ENCODE measurements at places on chromosomes 3 and 15. TPM values are rescaled to one million over a fixed set of nuclear protein-coding genes. Genes with fewer than 3 reads are reported as not detected.

DNA sequence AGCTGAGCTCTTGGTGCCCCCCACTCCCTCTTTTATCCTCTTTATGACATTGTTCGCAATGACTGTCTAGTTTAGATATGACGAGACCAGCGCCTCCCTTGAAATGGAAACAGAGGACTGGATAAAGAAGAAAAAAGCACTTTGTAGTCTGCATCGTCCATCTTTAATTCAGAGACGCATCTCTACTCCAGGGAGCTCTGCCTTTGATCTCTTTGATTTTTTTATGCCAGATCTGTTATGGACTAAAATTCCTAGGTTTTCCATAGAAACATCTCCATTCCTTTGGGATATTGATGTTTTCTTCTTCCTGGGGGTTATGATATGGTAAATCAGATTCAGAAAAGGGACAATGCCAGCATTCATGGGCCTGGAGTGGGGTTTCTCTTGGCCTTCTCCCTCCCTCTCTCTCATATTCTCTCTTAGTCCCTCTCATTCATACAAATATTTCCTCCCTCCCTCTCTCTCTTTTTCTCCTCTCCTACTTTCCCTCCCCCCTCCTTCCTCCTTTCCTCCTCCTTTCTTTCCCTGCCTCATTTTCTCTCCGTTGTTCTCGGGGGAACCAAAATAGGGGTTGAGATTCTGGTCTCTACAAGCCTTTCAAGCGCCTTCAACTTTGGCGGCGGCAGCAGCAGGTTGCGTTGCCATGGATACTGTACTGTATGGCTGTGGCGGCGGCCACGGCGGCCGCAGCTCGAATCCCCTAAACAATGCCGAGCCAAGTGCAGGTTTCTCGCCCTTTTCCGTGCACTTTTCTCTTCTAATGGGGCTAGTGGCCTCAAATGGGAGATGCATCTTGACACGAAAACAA is 45.5 kb downstream of the ZIC4 start:
- DNase-seq, result no peak

DNA sequence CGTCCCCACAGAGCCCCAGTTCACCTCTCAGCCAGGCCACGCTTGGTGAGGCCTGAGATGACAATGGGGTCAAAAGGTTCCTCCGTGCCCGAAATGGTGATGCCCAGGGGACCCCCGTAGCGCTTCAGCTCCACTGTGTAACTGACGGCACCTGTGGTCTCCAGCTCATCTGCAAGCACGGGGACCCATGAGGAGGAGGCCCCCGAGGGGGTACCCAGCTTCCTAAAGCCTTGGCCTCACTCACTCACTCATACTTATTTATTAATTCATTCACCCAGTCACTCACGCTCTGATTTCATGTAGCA is 30.4 kb downstream of the GRIP2 start:
- DNase-seq, result no peak

DNA sequence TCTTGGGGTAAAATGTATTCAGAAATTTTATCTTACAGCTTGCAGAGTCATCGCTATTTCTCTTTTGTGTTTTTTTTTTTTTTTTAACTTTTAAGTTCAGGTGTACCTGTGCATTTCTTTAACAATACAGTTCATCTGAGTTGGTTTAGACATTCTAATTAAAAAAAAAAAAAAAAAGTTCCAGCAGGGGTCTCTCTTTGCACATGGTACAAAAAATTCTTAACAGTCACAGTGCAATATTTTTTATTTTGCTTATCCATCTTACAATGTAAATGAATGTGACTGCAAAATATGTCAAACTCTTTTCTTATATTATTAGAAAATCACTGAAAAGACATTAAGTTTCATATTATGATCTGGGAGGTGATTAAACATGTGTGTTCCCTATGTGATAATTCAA is 47.5 kb upstream of the SLC9A9 start:
- no peak for DNase-seq

GRCh38 chr3:106380232-106380631 is 511.4 kb upstream of the CBLB start:
- no peak for DNase-seq

DNA sequence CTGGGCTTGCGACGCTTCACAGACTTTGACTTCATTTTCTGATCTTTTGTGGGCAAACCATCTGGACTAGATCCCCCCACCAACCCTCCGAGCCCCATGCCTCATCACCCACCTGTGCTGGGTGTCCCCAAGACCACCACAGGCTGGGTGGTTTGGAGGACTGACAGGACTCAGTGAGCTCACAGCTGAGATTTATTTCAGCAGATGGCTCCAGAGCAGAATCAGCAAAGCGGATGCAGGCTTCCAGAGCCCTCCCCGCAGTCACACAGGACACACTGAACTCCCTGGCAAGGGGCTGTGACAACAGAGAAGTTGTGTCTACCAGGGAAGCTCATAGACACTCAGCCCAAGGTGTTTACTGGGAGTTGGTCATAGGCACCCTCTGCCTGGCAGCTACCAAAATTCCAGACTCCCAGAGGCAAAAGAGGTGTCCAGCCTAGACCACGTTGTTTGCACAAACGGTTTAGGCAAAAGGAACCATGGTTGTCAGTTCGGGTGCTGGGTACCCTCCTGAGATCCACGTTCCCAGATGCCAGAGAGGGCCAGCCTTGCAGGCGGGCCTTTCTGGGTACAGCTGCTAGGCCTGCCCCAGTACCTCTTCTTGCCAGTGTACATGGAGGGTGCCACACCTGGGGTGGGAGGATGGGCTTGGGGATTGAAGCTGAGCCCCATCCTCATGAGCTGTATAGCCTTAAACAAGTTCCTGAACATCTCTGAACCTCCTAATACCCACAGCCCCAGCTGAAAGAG is 170.3 kb downstream of the NSMCE3 start:
- no peak for DNase-seq

DNA sequence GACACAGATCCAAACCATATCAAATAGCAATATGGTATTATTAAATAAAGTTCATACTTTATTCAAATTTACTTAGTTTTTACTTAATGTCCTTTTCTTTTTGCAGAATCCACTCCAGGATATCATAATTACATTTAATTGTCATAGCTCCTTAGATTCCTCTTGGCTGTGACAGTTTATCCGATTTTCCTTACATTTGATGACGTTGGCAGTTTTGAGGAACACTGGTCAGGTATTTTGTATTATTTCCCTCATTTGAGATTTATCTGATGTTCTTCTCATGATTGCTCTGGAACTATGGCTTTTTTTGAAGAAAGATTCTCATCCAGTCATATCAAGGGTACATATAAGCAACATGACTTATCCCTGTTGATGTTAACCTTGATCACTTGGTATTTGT is 198.3 kb upstream of the STAC start:
- no peak for DNase-seq

DNA sequence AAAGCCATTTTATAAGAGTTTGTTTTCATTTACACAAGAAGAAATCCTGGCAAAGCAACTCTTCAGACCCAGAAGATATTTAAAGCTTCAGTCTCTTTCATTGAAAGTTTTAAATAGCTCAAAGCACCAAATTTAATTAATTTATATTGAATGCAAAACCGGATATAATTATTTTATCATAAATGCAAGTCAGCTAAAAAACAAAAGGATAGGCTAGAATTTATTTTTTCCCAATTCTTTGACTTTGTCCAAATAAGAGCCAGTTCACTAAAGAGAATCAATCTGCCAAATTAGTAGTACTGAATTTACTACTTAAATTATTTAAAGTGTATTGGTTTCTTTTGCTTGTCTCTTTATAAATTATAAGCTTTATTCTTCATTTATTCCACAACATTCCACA is 101.5 kb downstream of the ZNF385D start:
- no peak for DNase-seq

GRCh38 chr3:11948331-11948730 is 55.9 kb upstream of the SYN2 start:
- DNase-seq, result no peak

DNA sequence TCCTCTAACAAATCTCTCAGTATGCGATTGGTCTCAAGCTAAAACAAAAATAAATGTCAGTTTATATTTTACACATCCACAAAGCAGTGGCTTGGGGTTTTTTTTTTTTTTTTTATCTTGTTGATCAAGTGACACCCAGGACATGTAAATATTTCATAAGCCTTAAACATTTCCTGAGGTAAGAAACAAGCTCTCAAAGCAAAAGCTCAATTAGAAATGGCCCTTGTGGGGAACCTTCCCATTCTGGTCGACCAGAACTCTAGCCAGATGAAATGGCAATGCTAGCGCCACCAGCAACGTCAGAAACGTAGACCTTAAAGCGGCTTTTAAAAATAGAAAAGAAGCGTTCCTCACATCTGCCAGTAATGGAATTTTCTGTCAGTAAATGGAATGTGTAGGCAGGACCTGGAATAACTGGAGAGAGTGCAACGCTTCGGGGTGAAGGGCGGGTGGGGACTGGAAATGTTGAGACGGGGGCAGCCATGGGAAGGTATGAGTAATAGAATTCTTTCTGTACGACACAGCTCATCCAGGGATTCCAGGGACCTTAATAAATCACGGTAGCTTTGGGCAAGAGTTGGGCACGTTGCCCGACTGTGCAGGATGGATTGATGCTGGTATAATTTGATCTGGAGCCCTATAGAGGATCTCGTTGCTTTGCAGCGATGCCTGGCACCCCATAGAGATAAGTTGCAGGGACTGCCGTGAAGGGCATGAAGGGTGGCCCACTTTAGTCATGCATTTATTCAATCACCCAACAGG is 44.4 kb downstream of the BTD start:
- DNase-seq, result no peak

DNA sequence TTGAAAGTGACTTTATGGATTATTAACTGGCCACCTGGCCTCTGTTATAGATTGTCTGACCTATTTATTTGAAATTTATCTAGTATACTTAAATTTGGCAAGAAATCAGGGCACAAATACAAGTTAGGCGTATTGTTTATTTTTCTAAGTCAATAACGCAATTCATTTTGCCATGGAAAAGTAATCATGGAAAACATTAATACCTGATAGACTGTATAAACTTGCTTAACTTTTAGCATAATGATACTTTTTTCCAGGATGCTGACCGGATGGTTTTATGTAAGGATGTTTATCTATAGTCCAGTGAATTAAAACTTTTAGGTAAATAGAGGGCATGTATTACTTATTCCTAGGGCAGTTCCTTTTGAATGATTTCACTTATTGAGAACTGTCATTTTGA is 20.2 kb downstream of the FNDC3B start:
- no peak for DNase-seq

DNA sequence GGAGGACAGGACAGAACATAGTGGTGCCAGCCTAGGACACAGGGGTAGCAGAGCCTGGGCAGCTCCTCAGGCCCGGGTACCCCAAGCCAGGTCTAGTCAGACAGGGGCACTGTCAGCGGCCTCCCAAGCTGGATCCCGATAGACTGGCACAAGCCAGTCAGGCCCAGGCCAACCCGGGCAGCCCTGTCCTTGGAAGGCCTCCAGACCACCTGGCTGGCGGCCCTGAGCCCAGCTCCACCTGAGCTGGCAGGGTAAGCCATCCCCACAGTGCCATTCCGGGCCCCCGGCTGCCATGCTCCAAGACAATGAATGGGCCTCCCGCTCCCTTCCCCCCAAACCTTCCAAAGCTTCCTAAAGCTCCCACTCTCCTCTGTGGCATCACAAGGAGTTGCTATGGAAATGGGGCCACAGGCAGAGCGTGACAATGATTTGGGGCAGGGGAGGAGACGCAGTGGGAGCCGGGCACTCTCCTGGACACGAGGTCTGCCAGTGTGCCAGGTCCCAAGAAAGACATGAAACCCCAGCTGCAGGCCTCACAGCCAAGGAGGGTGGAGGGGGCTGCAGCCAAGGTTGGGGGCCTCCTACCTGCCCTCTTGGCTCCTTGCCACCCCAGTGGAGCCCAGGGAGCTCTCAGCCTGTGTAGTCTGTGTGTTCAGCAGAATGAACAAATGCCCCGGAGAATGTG is 165.6 kb upstream of the LINGO1 start:
- DNase-seq, result no peak

DNA sequence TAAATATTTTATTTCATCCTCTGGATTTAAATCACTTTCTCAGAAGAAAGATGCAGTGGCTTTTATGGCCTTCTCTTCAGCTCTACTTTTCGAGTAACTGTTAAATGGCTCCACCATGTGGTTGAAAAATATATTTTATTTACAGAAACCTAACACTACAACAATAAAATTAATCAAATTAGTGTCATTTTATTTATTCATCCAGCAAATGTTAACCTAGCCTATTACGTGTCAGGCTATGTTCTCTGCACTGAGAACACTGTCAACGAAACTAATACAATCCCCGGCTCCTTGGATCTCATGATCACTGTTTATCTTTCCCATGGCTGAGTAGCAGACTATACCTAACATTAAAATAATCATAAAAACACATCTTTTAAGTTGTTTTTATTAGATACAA is 148.0 kb upstream of the OSTN start:
- no peak for DNase-seq

- DNase-seq, result no peak
Measured at GRCh38 chr15:67049351-67050044, 15.9 kb upstream of the SMAD3 start.

DNA sequence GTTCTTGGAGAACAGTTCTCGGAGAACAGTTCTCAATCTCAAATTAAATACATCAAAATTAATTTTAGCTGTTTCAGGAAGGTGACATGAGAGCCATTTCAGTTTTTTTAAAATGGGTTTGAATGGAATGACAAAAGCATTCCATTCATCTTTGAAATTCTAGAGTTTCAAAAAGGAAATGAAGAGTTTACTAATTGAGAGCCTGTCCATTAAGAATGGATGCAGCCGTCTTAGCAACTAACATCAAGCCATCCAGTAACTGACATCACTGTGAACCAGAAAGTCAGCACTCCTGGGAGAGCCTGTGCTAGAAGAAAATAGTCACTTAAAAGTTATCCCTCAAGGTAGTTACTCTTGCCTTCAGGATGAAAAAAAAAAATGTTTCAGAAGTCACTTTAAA is 47.0 kb upstream of the FSTL1 start:
- DNase-seq, result no peak

DNA sequence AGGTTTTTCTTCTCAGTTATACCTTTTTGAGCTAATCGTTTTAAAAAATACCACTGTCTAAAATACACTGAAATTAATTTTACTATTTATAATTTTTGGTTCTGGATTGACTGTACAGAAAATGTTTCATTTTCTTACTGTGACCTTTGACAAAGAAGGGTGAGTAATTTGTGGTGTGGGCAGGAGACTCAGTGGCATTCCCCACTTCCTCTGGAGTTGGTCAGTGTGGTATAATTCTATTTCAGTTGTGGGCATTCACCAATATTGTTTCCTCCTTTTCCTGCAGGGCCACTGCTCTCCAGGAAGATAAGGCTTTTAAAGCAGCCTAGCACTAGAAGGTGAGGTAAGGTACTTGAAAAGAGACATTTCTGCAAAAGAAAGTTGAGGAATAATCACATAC is 6.5 kb downstream of the DAG1 start:
- no peak for DNase-seq

- DNase-seq, result no peak
Measured at GRCh38 chr3:113557374-113557773, 25.0 kb downstream of the SIDT1 start.

SLC9C1 gene
- 0.24 TPM for total RNA-seq

CHCHD4 gene
- total RNA-seq, result 9.8 TPM

CPLX3 gene
- 0.22 TPM for total RNA-seq

ACKR2 gene
- 0.76 TPM for total RNA-seq

FHIT gene
- total RNA-seq, result 3.8 TPM

SYNM gene
- 0.05 TPM for total RNA-seq
